Germinal center (tissue), 1 donor: ENCODE measurements at places on chromosomes 1 and 21.

- no peak for DNase-seq
Observed at GRCh38 chr1:48943826-48944225, 167.1 kb upstream of the BEND5 start.

GRCh38 chr21:33011462-33011861 lies 14.3 kb upstream of the OLIG2 start:
- no peak for DNase-seq

GRCh38 chr1:7850786-7851185 lies 2.1 kb downstream of the UTS2 start:
- DNase-seq: no peak

DNA sequence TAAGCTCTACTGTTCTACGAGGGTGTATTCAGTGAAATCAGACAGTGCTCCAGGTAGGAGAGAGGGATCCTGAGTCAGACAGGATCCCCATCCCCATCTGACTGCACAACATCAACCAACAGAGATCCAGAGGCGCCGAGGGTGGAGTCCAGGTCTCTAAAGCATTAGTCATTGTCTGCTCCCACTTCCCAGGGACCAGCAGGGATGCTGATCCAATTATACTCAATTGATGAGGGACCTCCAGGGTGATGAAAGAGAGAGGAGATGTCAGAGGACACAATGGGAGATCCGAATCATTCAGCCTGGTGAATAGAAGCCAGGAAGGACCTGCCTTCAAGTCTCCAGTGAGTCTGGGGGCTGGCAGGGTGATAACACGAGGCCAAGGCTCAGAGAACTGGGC lies 39.5 kb upstream of the STMN1 start:
- DNase-seq: no peak

DNA sequence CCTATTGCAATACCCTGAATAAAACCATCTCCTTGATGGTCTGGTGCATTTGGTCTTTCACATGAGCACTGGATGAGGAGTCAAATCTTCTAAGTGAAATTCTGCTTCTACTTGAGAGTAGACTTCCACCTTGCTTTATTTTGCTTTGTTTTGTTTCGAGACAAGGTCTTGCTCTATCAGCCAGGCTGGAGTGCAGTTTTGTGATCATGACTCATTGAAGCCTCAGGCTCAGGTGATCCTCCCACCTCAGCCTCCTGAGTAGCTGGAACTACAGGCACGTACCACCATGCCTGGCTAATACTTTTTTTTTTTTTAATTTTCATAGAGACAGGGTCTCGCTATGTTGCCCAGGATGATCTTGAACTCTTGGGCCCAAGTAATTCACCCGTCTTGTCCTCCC lies 65.8 kb upstream of the F3 start:
- DNase-seq: no peak
